Left hindlimb (tissue), 1 donor: ENCODE measurements at places on chromosomes 2 and 18.

GRCh38 chr2:10045561-10046355 is 2.4 kb downstream of the KLF11 start:
- peak; percentile 29 for DNase-seq

- DNase-seq: no peak
These were observed 25.8 kb downstream of the DNAJC27 start for GRCh38 chr2:24945907-24946306.

GRCh38 chr2:11907190-11907589 is 160.8 kb downstream of the LPIN1 start:
- no peak for DNase-seq

- DNase-seq: no peak
These were observed 5.8 kb upstream of the RNU4ATAC start for GRCh38 chr2:121524685-121525425.

DNA sequence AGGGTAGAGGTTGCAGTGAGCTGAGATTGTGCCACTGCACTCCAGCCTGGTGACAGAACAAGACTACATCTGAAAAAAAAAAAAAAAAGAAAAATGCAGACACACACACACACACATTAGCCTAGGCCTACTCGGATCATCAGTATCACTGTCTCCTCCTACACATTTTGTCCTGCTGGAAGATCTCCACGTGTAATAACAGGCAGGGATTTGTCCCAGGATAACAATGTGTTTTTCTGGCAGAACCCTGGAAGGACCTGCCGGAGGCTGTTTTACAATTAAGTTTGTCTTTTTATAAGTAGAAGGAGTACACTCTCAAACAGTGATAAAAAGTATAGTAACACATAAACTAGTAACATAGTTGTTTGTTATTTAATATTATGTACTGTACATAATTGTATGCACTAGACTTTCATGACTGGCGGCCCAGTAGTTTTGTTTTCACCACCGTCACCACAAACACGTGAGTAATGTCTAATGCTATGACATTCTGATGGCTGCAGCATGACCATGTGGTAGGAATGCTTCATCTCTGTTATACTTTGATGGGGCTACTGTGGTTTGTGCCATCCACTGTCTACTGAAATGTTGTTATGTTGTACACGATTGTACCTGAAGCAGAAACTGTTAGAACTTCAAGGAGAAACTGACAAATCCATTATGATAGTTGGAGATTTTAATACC is 130.6 kb downstream of the ATP9B start:
- no peak for DNase-seq

DNA sequence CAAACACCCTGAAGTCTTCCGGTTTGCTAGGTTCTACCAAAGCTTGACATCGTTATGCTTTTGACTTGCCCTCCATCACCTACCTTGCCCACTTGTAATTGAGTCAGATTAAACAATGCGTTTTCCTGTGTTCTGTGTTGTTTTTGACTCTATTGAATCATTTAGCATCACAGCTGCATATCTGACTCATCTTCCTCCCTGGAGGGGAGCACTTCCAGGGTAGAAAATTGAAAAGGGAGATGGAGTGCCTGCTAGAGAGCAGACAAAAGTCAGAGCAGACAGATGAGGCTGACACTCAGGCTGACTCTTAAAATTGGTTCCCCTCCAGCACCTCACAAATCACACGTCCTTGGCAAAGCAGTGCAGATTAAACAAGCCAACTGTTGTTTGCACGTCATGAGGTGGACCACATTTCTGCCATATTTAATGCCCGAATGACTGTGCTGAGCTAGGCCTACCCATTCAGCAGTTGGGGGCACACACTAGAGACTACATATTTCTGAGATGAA is 2.2 kb downstream of the MPP4 start:
- no peak for DNase-seq

DNA sequence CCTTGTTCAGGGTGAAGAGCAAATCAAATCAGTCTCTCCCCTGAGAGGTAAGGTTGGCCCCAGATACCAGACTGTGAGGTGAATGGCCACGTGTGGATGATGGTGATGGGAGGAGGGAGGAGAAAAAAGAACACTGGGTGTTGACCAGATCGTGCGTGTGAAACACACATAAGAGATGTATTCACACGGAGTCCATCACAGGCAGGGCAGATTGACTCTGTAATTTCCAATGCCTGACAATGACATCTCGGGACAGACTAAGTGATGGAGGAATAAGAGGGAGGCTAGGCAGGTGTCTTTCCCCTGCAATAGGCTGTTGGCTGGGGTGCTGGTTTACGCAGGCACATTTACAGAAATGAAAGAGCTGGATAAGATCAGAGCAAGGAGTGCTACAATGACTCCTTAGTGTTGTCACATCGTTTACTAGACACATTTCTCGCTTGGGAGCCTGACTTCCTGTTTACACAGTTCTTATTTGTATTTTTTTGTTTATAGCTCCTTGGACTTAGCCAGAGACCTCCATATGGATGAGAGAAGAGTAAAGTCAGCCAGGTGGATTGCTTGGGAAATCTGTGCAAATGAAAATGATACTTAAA is 43.1 kb downstream of the CPO start:
- no peak for DNase-seq

DNA sequence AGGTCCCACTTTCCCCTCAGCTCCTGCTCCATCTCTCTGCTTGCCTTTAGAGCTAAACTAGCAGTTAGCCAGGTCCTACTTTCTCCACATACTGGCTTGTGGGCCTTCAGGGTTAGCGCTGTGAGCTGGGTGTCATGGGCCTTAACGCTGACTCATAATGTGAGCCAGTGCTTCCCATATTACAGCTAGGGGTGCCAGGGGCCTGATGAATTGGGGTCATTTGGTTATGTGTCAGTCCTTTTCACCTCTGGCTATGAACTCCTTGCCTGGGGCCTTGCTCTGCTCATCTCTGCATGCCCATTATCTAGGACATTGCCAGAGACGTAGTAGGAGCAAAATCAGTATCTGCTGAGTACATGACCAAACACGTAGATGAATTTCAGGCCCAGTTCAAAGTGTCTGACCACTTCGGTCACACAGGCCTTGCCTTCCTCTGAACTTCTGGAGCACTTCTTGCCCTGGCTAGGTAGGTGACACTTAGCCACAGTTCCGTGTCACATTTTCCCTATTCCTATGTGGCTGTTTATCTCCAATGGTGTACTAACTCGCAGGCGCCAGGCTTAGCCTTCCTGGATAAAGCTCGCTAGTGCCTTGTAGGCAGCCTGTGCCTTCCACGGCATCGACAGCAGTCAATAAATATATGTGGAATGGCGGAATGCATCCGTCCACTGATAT is 103.2 kb upstream of the SIX3 start:
- DNase-seq: no peak

- no peak for DNase-seq
These were observed 22.8 kb upstream of the LCLAT1 start for GRCh38 chr2:30424231-30424630.

DNA sequence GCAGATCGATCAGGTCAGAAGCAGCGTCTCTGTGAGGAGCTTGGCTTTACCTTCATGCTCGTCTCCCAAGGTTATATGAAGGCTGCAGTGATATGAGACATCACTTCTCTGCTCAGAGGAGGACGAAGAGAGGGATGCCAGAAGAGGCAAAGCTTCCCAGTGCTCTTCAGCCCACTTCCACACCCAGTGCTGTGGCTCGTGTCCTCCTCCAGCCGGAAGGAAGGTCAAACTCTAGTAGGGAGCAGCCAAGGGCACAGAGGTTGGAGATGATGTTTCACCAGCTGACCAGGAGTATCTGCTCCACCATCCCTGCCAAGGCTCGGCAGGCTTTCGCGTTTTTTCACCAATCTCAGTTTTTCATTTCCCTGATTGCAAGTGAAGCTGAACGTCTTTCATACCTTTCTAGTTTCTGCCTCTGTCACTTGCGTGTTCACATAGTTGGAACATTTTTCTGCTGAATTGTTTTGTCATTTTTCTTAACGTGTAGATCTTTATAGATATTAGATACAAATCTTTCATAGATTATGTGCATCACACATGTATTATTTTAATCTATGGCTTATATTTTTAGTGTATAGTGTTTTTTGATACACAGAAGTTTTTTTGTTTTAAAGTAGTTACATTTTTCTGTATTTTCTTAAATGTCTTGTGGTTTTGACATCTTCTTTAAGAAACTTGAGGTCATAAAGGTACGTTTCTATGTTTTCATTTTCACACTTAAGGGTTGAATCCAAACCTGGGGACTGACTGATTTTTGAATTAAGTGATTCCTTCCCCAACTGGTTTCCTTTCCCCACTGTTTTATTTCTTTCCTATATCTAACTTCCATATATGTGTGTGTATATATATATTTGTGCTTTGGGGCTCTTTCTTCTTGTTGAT is 23.5 kb upstream of the L3MBTL4 start:
- no peak for DNase-seq

DNA sequence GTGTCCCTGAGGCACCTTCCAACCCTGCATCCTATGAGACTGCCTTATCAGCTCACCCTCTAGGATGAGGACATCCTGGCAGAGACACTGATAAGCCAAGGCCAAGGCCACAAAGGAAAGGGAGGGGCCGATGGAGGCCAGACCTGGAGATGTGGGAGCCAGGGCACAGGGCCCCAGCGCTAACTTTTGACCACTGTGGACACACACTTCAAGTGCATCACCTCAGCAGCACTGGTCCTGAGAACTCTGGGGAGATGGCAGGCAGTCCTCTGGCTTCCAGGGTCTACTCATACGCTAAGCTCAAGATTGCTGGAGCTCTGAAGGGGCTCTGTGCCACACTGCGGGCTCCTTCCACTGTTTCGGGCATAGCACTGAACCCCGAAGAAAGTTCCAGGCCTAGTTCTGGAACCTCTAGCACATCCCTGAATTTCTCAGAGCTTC is 100.2 kb upstream of the ID2 start:
- no peak for DNase-seq

- DNase-seq: no peak
These were observed 341.3 kb downstream of the TGIF1 start for GRCh38 chr18:3791238-3791637.

DNA sequence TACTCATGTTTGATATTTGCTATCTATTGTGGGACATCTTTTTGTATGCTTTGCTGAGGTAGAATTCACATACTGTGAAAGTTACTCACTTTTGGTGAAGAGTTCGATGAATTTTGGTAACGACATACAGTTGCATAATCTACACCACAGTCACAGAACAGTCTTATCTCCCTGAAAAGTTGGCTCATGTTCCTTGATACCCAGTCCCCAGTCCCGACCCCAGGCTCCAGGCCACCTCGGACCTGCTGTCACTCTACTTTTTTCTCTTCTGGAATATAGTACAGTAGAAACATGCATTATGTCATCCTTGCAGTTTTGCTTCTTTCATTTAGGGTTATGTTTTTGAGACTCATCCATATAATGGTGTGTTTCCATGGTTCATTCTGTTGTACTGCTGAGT is 191.7 kb downstream of the FAM210A start:
- no peak for DNase-seq

GRCh38 chr2:218875692-218876246 is 4.9 kb upstream of the WNT10A start:
- DNase-seq: no peak

DNA sequence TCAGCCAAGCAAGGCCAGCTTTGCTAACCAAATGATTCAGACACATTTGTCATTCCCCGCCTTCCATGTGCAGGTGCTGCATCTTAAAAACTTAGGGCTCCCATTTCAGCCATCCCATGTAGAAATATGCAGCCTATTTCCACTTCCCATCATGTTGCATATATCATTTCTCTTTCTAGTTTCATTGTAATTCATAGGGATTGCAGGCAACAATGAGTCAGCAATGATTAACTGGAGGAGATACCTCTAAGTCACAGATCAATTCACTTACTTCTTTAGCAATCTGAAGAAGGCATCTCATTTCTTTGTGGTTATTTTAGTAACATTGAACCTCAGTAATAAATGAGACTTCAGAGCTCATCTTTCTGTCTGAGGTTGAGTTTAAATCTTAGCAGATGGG is 276.1 kb upstream of the PKDCC start:
- no peak for DNase-seq

DNA sequence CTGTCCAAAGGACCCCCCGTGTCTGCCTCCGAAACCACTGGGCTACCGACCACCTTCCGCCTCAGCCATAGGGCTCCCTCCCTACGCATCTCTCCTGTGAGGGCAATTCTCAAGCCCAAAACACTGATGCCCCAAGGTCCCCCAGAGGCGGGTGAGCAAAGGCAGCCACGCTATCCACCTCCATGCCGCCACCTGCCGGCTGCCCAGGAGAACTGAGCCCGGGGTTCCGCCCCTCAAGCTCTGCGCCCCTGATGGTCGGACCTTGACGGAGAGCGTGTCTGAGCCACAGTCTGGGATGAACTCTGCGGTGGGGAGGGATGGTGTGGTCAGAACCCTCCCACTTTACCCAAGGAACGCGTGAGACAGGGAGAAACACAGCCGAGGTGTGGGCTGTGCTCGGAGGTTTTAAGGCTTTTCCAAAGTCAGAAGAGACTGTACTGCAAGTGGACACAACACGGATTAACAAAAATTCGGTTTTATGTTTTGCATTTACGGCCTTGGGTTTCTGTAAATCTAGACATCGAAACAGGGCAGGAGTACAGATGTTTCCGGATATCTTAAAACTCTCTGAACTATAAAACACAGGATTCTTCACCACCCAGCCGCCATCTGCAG is 114.1 kb downstream of the ZNF516 start:
- peak; percentile 23 for DNase-seq

- peak; percentile 51 for DNase-seq
These were observed 27.0 kb downstream of the TMEM182 start for GRCh38 chr2:102788885-102789260.

DNA sequence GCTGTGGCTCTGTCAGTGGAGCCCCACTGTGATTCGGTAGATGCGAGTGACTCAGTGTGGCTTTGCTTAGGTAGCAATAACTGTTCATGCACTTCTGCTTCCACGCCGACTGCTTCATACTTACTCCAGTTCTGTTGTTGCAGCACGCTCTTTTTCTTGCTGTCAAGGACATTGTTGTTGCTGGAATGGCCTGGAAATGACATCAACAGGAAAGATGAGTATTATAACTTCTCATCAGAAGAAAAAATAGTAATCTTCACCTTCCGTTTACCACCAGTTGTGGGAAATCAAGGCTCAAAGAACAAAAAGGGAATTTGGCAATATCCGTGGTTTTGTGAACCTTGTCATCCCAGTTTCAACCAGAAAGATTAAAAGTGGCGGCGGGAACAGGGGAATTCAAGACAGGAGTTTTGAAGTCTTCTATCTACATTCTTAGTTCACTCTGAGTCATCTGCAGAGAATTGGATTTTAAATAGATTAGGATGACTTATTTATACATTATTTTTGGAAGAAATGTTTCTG is 8.3 kb downstream of the TM4SF20 start:
- DNase-seq: no peak
